ENCODE measurements at places on chromosomes 4 and X.

- no peak for DNase-seq
These were observed 110.4 kb downstream of the SCD5 start for GRCh38 chr4:82688091-82688795.

- DNase-seq: peak; percentile 7
These were observed 31.1 kb downstream of the CCKAR start for GRCh38 chr4:26459054-26459755.

DNA sequence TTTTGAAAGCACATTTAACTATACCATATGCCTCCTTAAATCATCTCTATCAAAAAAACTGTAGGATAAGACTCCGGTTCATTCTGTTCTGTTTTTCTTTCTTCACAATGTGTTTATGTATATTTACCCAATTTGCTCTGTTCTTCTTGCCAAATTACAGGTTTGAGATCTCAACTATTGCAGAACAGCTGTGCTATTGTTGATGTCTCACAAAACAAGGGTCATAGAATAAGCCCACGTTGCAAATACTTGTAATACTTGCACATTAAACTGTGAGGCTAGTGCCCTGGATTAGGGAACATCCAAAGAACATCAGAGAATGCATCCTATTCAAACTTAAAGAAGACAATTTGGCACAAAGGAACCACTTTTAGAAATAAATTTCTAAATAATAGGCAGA lies 45.4 kb downstream of the ANTXR2 start:
- no peak for DNase-seq

GRCh38 chr4:98996056-98996764 lies 689 bp downstream of the METAP1 start:
- DNase-seq: no peak

DNA sequence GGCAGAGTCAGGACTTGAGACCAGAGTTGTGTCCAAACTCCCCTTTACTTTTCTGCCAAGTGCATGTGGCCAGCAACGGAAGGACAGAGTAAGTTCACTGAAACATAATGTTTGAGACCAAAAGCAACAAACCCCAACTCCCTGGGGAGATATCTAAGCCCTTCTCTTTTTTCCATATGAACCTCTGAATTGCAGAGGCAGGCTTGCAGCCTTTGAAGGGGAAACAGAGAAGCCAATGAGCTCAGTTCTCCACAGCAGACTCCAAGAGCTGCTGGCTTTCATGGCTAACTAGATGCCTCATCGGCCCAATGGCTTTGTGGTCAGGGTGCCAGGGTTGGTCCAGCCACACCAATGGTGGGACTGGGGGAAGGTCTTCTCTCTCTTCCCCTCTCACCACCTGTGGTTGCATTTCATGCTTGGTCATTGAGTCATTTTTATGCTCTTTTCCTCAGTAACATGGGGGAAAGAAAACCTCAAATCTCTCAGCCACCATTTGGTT lies 34.0 kb downstream of the STARD8 start:
- DNase-seq: no peak

GRCh38 chr4:109051054-109051453 lies 251.4 kb downstream of the COL25A1 start:
- DNase-seq: no peak

- no peak for DNase-seq
These were observed 17.8 kb upstream of the STOX2 start for GRCh38 chr4:183887351-183887750.

- peak; percentile 17 for DNase-seq
These were observed 14.5 kb upstream of the DKK2 start for GRCh38 chr4:107050525-107051135.

GRCh38 chr4:1041147-1041935 lies 29.9 kb downstream of the FGFRL1 start:
- DNase-seq: peak; percentile 11

- DNase-seq: peak; percentile 40
These were observed 49.9 kb downstream of the FAM114A1 start for GRCh38 chr4:38917481-38918025.

GRCh38 chr4:117481742-117482141 lies 396.4 kb upstream of the TRAM1L1 start:
- no peak for DNase-seq

- DNase-seq: no peak
These were observed 135.2 kb downstream of the PCDH19 start for GRCh38 chrX:100274916-100275315.

GRCh38 chr4:74449571-74450297 lies 4.8 kb downstream of the AREG start:
- DNase-seq: peak; percentile 48

DNA sequence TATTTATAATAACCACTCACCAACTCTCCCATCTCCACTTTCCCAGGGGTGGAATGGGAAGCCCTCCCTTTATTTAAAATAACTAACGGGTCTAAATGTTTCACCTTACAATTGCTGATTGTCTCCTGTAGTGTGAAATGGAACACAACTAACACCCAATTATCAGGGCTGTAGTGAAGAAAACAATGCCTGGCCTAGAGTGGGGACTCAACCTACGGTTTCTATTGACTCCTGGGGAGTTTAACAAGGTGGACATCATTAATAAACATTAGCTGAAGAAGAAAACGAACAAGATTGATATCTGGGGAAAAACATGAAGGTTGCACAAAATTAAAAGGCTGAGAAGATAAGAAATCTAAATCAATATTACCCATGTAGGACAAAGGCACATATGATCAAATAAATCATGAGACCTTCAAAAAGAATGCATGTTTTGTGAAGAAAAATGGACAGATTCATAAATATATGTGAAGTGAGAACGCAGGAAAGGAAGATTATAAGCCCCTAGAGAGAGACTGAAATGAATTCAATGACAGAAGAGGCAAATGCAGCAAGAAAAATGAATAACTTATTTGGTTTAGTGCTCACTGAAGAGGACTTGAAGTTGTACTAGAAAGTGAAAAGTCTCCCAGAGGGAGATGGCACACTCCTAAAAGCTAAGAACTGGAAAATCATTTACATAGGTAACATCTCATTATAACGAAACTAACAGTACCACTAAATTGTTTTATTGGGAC lies 593.0 kb upstream of the AADAT start:
- no peak for DNase-seq

- no peak for DNase-seq
These were observed 22.2 kb downstream of the CENPC start for GRCh38 chr4:67522851-67523671.

DNA sequence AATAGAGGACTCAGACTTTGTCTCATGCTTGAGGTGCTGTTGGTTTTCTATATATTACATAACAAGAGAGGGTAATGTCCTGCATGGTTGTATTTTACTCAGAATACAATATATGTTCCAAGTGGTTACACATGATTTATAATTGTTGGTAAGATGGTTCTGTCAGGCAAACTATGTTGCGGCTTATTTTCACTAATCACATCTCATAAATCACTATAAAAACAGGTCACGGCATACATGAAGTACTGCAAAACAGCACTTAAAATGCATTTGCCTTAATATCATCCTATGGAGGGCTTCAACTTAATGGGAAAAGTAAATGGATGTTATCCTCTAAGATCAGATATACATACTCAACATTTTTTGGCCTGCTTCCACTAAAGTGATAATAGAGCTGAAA lies 246.0 kb upstream of the ARSJ start:
- no peak for DNase-seq

GRCh38 chr4:99483636-99484035 lies 27.2 kb upstream of the C4orf17 start:
- DNase-seq: no peak

DNA sequence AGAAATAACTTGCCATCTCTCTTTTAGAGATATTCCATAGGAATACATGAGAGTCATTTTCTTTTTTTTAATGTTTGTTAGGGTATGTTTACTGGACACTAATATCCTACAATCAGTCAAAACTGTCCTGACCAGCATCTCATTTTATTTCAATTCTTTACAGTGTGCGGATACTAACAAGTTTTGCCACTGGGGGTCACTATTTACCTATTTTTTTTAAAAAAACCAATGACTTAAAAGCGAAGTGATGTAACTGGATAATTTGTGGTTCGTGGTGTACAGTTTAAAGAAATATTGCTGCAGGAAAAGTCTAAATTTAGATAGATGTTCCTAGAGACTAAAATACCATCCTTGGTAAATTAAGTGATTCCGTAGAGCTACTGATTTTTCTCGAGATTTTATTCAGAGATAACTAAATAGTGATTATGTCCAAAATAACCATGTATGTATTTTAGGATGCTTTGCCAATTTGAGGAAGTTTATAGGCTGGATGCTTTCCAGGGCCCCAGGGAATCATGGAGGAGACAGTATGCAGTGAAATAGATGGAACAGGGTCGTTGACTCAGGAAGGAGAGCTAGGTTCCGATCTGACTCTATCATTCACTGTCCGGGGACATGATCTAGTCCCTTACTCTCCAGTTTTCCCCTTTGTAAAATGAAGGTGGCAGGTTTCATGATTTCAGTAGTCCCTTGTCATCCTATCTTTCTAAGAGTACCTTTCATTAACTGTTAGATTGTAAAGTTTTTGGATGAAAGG lies 34.0 kb upstream of the GNPDA2 start:
- no peak for DNase-seq

- DNase-seq: no peak
These were observed 40.9 kb upstream of the IL13RA2 start for GRCh38 chrX:115058276-115058675.

- DNase-seq: no peak
These were observed 9.6 kb downstream of the ODAPH start for GRCh38 chr4:75565481-75565880.

GRCh38 chrX:137428766-137429591 lies 136.9 kb upstream of the ZIC3 start:
- no peak for DNase-seq
